ENCODE measurements at places on chromosomes 1 and 21.

DNA sequence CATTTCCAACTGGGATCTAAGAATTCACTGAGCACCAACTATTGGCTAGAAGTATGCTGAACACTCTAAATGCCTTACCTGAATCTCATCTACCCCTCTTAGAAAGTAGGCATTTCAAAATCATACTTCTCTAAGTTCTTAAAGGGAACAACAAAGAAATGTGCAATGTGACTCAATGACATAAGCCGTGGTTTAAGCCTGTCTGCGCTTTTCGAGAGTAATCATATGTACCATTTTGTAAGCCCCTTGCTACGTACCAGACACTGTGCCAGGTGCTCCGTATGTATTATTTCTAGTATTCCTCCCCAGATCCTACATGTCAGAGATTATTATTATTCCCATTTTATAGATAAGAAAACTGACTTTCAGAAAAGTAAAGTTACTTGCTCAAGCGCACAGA is 454.2 kb downstream of the SETD4 start:
- DNase-seq, result no peak

- DNase-seq, result no peak
These were observed 110.2 kb downstream of the NAV1 start for GRCh38 chr1:201648907-201649721.

- peak; percentile 41 for DNase-seq
These were observed 28.8 kb upstream of the PPP2R5A start for GRCh38 chr1:212256369-212256768.

- DNase-seq, result no peak
These were observed 36.5 kb downstream of the RLF start for GRCh38 chr1:40197656-40198055.

- no peak for DNase-seq
These were observed 36.3 kb upstream of the PCBP3 start for GRCh38 chr21:45607021-45607908.

DNA sequence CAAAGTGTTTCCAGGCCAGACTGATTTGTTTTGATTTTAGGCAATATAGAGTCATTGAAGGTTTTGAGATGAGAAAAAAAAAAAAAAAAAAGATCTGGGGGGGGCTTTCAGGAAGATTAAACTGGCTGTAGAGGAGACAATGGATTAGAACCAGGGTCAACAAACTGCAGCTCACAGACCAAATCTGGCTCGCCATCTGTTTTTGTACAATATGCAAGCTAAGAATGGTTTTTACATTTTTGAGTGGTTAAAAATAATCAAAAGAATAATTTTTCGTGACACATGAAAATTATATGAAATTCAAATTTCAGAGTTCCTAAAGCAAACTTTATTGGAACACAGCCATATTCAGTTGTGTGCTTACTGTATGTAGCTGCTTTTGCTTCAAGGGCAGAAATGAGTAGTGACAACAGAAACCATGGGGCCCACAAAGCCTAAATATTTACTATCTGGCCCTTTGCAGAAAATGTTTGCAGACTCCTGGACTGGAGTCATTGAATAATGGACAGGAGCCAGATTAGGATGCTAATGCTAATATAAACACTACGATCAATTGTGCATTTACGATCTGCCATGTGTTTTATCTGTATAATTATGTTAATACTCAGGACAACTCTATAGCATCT is 375.7 kb upstream of the DAB1 start:
- DNase-seq, result no peak

DNA sequence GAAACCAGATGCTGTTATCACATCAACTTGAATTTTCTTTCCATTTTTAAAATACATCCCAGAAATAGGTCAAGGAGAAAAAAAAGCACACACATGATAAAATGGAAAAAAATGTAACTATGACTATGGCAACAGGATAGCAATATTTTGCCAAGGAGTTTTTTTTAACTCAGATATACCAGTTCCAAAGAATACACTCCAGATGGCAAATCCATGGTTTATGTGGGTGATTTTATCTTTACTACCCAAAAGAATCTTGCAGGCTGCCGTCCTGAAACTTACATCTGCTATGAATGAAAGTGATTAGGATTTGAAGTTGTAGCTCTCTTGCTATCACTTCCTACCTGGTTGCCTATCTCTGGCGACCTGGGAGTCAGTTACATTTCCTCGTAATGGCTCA is 91.0 kb upstream of the PLPPR4 start:
- DNase-seq, result no peak

DNA sequence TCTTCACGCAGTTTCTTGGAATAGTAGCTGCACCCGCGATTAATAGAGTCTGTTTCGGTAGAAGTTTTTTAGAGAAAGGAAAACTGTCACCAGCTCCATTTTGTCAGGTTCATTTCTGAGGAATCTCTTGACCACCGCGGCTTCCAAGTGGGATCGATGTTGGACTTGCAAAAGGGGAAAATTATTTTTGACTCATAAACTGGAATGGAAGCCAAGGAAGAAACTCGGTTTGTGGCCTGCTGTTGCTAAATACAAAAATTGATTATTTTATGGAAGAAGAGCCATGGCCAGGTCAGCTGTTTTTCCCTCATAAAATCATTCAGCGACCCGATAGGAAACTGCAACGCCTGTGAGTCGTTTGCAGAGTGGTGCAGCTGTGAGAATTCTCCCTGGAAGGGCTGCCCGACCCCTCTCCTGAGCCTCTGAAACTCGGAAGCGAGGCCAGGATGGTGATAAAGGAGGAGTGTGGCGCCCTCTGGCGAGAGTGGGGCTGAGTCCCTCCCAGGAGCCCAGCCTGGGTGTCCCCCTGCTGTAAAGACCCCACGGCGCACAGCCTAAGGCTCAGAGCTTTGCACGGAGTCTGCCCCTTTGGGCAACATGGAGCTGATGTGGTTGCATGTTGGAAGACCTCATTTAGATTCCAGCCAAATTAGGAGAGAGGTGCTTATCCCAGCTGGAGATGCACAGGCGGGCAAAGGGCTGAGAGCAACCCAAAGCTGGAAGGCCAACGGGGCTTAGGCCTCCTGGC is 83.6 kb upstream of the SLC25A33 start:
- peak; percentile 60 for DNase-seq
